CD4-positive, alpha-beta T cell treated with Interleukin-6 for 4 hours (primary cell): ENCODE measurements at places on chromosomes 7 and 10.

DNA sequence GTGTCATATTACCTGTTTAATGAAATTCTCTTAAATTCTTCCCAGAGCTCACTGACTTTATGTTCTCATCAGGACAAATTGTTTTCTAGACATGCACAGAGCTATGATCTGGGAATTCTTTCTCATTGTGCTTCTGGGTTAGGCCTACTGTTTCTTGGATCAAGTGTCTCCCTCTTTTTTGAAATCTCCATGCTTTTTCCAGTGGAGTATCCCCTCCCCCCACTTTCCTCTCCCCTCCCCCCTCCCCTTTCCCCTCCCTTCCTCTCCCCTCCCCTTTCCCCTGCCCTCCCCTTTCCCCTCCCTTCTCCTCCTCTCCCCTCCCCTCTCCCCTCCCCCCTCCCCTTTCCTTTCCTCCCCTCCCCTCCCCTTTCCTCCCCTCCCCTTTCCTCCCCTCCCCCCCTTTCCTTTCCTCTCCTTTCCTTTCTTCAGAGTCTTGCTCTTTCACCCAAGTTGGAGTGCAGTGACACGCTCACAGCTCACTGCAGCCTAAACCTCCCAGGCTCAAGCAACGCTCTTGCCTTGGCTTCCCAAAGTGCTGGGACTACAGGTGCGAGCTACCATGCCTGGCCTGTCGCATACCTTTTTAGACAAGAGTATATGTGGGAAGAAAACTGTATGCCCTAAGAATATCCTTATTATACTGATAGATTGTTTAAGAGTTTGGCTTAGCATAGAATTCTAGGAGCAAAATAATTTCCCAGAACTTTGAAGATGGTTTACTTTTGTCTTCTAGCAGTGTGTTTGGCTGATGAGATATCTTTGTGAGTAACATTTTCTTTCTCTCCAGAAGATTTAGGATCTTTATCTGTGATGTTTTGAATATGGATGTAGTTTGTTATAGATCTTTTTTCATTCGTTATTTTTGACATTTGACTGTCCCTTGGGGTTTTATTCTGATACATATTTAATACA lies 2.5 kb downstream of the DYNC2I1 start:
- DNase-seq: peak; percentile 52

GRCh38 chr10:27439101-27439500 lies 65.0 kb upstream of the RAB18 start:
- no peak for DNase-seq

DNA sequence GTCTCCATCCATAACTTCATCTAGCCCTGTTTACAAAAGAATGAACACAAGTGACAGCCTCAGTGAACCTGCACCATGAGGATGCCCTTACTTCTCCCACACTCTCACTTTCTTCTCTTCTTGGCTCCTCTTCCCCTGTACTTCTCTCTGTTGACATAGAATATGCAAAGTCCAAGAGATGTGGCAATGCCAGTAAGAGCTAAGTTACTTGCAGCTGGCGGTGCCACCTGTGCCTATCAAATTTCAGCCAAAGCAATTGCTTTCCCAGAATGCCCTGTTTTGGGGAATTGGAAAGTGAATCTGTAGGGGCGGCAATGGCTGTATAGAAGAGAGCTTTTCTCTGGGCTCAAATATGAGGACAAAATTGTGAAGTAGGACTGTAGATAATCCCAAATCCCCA lies 557.8 kb downstream of the AUTS2 start:
- DNase-seq: no peak

DNA sequence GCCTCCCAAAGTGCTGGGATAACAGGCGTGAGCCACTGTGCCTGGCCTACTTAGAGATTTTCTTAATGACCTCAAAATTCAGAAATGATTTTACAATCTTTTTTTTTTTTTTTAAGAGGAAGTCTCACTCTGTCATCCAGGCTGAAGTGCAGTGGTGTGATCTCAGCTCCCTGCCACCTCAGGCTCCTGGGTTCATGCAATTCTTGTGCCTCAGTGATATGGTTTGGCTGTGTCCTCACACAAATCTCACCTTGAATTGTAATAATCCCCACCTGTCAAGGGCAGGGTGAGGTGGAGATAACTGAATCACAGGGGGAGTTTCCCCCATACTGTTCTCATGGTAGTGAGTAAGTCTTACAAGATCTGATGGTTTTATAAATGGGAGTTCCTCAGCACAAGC lies 159.9 kb downstream of the DNAJC1 start:
- DNase-seq: no peak

- DNase-seq: no peak
These were observed 36.6 kb downstream of the GTF2IRD1 start for GRCh38 chr7:74489997-74490945.

DNA sequence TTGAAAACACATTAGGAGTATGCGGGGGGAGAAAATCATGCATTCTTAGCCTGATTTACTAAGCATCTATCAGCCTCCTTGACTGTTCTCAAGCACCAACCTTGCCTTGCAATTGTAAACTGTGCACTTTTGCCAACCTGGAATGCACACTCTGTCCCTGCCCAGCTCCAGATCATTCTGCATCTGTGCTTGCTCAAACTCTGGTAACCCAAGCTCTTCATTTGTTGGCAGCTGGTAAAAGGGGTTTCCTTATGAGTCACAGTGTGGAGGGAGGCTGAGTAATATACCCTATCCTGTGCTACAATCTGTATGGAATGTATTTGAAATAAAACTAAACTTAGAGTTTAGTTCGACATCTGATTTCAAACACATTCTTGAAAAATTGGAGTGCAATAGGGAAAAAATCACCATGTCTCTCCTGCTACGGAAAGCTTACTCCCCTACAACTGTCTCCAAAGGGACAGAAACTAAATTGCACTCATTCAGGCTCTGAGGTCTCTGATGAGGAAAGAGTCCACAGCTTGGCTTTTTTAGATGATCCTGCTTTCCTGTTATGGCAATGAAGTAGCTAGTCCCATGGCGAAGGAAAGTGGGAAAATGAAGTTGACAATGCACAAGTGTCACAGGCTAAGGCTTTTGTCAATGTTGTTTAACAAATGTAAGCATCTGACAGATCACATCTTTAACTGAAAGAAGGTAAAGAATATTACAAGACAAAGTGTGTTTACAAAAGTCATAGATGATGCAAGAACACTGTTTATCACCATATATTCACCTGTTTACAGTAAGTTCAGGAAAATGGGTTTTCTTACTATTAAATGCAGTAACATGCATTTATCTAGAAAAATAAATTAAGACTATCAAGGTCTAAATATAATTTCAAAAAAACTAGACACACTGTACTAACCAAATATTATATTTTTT lies 61.9 kb downstream of the TES start:
- no peak for DNase-seq

GRCh38 chr10:107733328-107734130 lies 569.0 kb upstream of the SORCS1 start:
- no peak for DNase-seq

DNA sequence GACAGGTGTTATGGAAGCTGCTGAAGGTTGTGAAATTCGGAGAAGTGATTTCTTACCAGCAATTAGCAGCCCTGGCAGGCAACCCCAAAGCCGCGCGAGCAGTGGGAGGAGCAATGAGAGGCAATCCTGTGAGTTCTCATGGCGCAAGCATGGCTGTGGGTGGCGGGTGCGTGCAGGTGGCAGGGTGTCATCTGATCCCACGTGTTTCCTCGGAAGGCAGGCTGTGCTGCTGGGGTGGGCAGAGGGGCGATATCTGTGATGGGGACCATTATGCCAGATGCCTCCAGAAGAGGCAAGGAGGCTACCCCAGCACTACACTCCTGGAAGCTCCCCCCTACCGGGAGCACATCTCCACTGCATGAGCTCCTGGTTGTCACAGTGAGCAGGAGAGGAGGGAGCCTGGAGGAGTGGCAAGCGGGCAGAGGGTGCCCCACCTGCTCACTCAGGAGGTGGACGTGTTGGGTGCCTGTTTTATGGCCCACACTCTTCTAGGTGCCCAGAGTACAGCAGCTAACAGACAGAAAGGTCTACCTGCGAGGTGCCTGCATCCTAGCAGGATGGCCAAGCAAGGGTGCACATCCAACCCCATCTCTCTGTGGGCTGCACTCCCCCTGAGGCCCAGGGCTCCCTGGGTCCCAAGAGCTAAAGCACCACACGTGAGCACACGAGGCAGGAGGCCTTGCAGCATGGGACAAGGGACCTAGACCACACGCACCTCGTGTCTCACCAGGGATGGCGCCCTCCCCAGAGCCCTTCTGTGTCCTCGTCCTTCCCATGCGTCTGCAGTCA lies 204.7 kb downstream of the EBF3 start:
- DNase-seq: no peak

- no peak for DNase-seq
These were observed 92.7 kb upstream of the AKR1E2 start for GRCh38 chr10:4733150-4733842.

DNA sequence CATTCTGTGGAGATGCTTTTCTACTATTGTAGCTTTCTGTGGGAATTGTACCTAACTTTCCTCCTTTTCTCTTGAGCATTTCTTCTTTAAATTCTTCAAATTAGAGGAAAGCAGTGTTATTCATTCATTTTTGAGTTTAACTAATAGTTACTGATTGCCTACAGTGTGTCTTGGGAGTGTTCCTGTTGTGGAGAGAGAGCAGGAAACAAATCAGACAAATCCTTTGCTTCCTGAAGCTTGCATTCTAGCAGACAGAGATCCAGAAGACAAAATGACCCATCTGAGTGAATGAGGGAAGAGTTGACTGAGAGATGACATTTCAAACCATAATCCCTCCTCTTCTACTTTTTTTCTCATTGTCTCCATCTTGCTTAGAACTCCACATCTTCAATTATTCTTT lies 170.4 kb downstream of the SUGCT start:
- no peak for DNase-seq

DNA sequence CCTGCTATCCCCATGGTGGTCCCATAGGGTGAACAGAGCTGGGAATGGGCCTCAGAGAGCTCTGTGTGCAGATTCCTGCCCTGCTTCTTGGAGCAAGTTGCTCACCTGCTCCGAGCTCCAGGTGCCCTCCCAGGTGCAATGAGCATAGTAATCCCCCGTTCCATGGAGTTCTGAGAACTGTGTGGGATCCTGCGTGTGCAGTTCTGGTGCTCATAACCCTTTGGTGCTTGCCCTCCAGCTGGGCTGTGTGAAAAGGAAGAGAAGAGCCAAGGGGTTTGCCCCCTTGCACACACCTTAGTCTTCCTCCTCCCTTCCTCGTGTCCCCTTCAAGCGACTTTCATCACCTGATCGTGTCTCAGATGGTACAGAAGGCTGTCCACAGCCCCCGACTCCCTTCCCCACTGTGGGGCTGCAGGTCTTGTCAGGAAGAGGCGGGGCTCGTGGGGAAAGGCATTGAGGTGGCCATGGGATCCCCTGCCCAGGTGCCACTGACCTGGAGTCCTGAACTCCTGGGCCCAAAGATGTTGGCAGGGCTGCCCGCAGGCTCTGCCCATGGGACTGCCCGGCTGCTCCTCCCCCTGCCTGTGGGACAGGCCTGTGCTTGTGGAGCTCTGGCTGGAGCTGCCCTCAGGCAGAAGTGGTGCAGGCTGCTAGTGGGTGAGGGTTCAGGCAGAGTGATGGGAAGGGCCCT lies 21.9 kb upstream of the ZNF488 start:
- no peak for DNase-seq

DNA sequence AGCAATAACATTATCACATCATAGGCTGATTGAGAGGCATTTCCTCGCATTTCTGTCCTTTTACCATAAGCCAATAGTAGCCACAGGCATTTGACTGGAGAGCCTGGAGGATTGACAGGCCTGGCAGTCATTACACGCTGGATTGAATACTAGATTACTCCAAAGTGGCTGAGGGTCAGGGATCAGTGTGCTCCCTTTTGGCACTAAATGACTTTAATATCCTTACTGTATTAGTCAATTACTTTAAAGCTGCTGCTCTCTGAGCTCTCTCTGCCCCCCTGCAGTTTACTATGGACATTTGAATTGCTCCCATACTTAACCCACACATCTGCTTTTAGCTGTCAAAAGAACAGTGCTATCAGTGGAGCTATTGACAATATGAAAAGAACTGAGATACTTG lies 302.0 kb downstream of the TFEC start:
- DNase-seq: no peak

DNA sequence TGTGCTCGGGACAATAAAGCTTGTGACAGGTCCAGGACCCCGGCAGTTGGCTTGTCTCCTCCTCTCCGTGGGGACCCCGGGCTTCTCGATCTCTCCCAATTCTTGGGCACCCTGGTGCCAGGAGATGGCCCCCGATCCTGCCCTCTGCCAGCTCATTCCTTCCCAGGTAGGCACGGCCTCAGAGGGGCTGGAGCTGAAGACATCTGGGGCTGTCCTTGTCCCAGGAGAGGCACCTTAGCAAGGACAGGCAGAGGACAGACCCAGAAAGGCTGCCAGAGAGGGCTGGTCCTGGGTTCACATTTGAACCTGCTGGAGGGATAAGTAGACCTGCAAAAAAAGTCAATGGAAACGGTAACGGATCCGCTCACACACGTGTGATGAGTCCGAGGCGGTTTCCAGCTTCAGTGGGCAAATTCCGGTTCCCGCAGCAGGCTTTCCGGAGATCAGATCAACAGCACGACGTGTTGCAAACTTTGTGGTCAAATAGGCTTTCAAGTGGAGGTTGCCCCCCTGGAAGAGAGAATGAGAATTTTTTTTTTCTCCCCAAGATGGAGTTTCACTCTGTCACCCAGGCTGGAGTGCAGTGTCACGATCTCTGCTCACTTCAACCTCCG lies 47.7 kb upstream of the GTF2IRD1 start:
- DNase-seq: no peak

DNA sequence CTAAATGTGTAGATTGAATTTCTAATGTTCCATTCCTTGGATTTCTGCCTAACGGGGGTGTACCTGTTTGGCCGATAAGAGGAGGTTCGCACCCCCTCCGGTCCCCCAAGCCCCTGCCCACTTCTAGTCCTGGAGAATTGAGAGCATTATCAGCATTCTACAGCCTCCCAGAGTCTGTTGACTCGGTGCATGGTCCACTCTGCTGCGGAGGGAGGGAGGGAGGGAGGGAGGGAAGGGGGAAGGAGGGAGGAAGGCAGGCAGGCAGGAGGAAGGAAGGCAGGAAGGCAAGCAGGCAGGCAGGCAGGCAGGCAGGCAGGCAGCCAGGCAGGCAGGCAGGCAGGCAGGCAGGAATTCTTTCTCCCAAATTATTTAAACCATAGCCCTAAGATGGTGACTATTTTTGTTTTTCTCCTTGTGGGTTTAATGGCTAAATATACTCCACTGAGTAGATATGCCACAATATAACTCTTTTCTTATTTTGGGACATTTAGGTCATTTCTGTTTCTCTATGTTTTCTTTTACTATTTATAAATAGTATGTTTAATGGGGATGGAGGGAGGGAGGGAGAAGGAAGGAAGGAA lies 69.5 kb upstream of the CHST15 start:
- no peak for DNase-seq

DNA sequence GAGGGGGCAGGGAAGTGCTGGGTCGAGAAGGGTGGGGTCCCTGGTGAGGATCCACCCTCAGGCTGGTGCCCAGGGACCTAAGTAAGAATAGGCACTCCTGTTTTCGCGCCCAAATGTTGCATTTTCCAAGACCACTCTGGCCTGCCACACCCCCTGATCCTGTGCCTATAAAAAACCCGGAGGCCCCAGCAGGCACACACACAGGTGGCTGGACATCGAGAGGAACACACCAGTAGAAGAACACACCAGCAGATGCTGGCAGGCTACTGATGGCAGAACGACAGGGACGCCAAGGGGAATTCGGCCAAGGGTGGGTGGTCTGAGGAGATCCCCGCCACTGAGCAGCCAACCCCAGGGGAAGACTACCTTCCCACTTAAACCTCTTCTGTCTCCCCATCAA lies 633.9 kb upstream of the POT1 start:
- DNase-seq: no peak
